Activated T-cell treated with anti-CD3 and anti-CD28 coated beads, Interleukin-2, amount 50 U/mL, for 24 hours (primary cell): ENCODE measurements at places on chromosomes 12 and 14.

DNA sequence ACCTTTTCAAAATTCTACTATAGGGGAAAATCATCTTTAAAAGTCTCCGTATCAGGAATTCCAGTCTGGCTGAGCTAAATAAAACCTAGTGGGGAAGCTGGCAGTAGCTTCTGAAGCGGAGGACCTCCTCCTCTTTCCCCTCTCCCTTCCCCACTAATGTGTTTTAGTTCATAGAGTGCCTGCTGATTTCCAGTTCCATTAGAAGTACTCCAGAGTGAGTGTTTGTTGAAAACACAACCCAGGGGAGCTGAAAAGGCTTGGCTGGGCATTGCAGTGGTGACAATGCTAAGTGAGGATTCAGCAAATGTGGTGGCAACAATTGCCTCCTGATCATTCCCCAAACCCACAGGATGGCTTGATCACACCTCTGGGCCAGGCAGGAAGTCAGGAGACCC, 144.2 kb upstream of the FRMD6 start:
- no peak for DNase-seq

DNA sequence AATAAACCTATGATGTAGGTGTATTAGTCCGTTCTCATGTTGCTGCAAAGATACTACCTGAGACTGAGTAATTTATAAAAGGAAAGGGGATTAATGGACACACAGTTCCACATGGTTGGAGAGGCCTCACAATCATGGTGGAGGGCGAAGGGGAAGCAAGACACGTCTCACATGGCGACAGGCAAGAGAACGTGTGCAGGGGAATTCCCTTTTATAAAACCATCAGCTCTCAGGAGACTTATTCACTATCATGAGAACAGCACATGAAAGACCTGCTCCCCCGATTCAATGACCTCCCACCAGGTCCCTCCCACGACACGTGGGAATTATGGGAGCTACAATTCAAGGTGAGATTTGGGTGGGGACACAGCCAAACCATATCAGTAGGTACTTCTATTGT, 58.7 kb upstream of the DICER1 start:
- no peak for DNase-seq

DNA sequence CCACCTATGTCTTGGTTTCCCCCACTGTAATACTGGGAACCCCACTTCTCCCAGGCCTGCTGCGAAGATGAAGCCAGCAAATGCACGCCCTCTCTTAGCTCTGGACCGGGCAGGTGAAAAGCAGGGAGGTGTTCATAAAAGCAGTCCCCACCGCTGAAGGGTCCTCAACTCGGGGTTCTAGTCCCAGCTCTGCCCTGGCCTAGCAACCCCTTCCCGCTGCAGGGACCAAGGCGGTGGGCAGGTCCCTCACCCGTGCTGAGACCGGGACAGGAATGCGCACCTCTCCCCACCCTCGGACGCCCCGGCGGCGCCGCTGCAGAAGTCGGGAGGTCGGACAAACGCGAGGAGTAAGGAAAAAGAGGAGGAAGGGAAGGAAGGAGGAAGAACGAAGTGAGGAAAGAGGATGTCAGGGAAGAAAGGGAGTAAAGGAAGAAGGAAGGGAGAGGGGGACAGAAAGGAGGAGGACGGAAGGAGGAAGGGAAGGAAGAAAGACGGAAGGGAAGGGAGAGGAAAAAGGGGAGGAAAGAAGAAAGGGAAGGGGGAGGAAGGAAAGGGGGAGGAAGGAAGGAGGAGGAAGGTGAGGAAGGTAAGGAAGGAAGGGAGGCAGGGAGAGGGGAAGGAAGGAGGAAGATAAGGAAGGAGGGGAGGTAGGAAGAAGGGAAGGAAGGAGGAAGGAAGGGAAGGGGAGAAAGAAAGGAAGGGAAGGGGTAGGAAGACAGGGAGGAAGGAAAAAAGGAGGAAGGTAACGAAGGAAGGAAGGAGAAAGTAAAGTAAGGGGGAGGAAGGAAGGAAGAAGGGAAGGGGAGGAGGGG, 701 bp downstream of the SPRING1 start:
- DNase-seq = no peak

- DNase-seq = no peak
These were observed 1036.1 kb upstream of the TMEM132C start for GRCh38 chr12:127230843-127231260.

- DNase-seq = no peak
These were observed 103.3 kb downstream of the INSM2 start for GRCh38 chr14:35637269-35637668.

DNA sequence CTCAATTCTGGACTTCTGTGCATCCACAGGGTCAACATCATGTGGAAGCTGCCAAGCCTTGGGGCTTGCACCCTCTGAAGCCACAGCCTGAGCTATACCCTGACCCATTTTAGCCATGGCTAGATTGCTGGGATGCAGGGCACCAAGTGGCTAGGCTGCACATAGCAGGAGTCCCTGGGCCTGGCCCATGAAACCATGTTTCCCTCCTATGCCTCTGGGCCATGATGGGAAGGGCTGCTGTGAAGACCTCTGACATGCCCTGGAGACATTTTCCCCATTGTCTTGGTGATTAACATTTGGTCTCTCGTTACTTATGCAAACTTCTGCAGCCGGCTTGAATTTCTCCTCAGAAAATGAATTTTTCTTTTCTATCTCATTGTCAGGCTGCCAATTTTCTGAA, 84.1 kb upstream of the KIF21A start:
- no peak for DNase-seq

GRCh38 chr14:106309423-106309822, 783.0 kb downstream of the TMEM121 start:
- DNase-seq = no peak

DNA sequence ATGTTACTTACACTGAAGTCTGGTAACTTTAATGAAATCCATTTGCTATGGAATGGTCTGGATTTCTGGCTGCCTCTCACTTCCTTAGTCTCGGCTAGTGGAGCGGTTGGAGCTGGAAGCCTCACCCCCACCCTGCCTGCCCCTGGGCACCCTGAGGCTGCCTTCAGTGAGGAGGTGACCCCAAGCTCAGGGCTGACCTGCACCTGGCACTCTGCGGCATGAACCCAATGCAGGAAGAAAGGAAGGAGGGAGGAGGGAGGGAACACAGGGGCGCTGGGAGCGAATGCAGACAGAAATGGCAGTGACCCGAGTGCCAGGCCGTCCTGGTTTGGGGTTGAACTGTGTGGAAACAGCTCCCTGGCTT, 353.1 kb downstream of the TMEM121 start:
- no peak for DNase-seq

GRCh38 chr12:43063650-43064049, 474.1 kb upstream of the PRICKLE1 start:
- no peak for DNase-seq

DNA sequence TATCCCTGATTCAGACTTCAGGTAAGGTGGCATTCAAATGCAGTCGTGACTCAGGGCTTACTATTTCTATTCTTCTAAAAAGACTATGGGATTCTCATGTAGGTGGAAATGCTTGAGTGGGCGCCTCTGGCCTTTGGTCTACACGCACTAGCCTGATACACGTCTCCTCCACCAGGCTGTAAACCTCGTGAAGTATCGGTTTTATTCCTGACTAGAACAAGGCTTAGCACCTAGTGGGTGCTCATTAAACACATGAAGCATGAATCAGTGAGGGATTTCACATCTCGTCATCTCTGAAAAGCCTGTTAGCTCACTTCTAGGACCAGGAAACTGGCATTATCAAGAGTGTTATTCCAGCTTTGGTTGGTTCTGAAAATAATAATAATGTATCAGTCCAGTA, 17.7 kb upstream of the HNF1A start:
- DNase-seq = no peak

GRCh38 chr12:1619587-1619986, 9.4 kb upstream of the WNT5B start:
- no peak for DNase-seq

DNA sequence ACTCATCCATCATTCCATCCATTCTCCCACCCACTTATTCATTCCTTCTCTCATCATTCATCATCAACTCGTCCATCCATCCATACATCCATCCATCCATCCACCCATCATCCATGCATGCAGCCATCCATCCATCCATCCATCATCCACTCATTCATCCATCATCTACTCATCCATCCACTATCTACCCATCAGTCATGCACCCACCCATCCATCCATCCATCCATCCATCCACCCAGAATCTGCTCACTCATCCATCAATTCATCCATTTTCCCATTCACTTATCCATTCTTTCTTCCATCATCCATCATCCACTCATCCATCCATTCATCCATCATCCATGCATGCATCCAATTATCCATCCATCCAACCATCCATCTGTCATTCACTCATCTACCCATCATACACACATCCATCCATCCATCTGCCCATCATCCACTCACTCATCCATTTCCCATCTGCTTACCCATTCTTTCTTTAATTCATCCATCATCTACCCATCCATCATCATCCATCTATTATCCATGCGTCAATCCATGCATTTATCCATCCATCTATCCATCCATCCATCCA, 107.1 kb upstream of the WSCD2 start:
- no peak for DNase-seq

GRCh38 chr14:91117960-91118359, 4.1 kb downstream of the DGLUCY start:
- no peak for DNase-seq

- DNase-seq = no peak
These were observed 6.7 kb upstream of the RNASE10 start for GRCh38 chr14:20498622-20499021.

GRCh38 chr14:104472536-104473243, 106.9 kb upstream of the C14orf180 start:
- DNase-seq = no peak

GRCh38 chr14:70884595-70885342, 22.5 kb upstream of the PCNX1 start:
- peak; percentile 41 for DNase-seq

DNA sequence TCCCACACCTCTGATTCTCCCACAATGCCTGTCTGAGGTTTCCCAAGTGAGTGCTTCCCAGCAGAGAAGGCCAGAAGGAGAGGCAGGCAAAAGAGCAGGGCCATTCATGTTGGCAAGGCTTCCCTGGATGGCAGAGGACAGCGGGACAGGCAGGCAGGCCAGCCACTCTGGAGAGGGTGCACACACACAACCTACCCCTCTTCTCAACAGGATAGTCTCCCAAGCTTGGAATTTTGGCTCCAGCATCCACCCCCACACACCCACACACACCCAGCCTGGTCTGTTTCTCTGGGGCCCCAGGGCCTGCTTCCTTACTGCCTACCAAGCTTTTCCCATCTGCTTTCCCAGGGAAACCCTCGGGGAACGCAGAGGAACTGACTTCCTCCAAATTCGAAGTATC, 15.4 kb upstream of the RACGAP1 start:
- no peak for DNase-seq

DNA sequence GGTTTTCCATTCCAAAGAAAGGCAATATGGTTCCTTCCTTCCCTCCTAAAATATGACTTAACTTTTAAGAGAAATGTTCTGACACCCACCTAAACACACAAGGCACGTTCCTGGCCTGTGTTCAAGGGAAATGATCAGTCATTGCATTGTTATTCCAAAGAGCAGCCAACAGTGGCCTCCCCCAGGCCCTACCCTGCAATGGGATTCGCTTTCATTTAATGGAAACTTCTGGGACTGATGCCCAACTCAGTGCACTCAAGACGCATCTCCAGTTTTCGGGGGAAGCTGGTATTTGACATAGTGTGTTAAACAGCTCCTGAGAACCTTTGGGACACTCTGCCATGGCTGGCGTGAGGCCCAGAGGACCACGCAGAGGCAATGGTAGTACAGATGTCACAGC, 65.9 kb downstream of the DDX51 start:
- no peak for DNase-seq

DNA sequence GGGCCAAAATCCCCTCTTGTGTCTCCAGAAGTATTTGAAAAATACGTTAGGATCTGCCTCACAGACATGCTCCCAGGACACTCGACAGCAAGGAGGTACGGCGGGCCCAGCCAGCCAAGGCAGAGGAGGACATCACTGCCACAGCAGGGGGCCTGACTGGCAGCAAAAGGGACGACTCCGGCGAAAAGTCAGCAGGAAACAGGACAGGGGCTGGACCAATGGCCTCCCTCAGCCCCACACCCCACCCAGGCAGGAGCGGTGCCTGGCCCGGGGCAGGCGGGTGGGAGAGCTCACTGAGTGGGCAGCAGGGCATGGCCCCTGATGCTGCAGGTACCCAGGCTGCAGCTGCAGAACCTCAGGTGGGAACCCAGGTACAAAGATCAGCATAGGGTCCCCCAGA, 17.8 kb downstream of the BRF1 start:
- DNase-seq = no peak

- DNase-seq = no peak
These were observed 41.4 kb downstream of the PTGER2 start for GRCh38 chr14:52355526-52355925.

DNA sequence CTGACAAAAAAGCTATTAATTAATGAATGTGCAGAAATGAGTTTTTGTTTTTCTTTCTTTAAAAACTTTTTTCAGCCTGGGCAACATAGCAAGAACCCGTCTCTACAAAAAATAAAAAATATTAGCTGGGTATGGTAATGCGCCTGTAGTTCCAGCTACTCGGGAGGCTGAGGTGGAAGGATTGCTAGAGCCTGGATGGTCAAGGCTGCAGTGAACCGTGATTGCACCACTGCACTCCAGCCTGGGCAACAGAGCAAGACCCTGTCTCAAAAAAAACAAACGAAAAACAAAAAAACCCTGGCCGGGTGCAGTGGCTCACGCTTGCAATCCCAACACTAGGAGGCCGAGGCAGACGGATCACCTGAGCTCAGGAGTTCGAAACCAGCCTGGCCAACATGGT, 7.9 kb downstream of the GIT2 start:
- DNase-seq = no peak

- no peak for DNase-seq
These were observed 12.5 kb upstream of the RCOR1 start for GRCh38 chr14:102579696-102580549.

DNA sequence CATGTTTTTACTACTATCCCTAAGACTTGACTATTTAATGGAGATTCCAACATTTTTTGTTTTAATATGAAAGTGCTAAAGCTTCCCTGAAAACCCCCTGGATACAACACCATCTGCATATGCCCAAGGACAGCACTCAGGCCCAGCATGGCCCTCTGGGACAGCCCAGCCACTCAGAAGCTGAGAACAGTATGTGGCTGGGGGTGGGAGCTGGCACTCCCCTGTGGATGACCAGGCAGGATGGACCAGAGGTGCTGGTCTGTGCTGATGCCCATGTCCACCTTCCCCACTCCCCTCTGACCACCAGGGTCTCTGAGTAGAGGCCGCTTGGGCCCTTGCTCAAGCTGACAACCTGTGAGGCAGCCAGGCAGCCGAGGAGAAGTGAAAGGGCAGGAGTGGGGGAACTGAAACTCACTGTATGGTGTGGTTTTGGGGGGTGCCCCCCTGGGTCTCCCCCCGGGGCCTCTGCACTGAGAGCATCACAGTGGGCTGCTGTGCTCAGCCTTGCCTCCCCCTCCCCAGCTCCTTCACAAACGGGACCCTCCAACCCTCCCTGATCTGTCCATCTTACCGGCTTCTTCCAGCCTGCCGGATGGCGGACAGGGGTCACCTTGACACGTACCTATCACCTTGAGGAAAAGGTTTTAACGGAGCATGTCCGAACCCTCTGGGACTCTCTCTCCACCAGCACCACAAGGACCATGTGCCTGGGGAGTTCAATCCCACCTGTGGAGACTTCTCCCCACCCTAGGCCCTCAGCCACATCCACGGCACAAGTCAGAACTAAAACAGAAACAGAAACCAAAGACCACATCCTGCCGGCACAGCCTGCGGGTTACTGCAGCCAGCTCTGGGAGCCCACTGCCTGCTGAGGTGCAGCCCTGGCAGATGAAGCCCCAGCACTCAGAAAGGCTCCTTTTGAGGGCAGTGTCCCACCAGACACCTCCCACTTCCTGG, at the start of gene TMEM229B:
Gene TMEM229B, minus strand, starts transcription at position 785 of the 957 bp plus-strand sequence. CDS start 14,798 bp downstream, outside the sequence.
- peak; percentile 80 for DNase-seq

- DNase-seq = no peak
These were observed 7.9 kb upstream of the POU6F1 start for GRCh38 chr12:51225771-51226170.
